Adrenal gland (tissue), 19 donors: ENCODE measurements at places on chromosomes 3 and 15. TPM values are rescaled to one million over a fixed set of nuclear protein-coding genes. Genes with fewer than 3 reads are reported as not detected.

DNA sequence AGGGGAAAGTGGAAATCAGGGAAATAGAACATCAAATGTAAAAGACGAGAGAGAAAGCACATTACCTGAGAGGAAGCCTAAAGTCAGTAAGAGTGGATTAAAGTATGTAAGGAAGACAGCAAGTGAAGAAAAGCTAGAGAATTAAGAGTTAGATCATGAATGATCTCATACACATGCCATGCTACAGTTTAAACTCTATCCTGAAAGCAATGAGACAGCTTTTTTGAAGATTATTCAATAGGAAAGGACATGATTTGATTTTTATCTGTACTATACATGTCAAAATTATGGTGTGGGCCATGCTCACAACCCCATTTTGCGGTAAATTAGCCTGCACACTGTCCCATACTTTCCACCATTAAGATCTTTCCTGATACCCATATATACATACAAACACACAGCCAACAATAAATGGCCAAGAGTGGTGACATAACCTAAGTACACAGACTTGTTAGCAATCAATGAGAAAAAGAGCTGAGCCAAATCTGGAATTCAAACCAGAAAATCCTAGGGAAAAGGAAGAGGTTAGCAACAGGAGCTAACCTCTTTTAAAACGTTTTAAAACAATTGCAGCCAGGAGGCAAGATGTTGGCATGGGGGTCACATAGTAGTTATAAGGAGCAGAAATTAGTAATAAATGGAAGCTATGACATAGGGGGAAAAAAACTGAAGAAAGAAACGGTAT, 4.5 kb downstream of the MYO9A start:
- H3K4me1 ChIP-seq: no peaks in the 10 kb centered on the region
- no peak for DNase-seq
- H3K36me3 ChIP-seq: no peaks in the 10 kb centered on the region

DNA sequence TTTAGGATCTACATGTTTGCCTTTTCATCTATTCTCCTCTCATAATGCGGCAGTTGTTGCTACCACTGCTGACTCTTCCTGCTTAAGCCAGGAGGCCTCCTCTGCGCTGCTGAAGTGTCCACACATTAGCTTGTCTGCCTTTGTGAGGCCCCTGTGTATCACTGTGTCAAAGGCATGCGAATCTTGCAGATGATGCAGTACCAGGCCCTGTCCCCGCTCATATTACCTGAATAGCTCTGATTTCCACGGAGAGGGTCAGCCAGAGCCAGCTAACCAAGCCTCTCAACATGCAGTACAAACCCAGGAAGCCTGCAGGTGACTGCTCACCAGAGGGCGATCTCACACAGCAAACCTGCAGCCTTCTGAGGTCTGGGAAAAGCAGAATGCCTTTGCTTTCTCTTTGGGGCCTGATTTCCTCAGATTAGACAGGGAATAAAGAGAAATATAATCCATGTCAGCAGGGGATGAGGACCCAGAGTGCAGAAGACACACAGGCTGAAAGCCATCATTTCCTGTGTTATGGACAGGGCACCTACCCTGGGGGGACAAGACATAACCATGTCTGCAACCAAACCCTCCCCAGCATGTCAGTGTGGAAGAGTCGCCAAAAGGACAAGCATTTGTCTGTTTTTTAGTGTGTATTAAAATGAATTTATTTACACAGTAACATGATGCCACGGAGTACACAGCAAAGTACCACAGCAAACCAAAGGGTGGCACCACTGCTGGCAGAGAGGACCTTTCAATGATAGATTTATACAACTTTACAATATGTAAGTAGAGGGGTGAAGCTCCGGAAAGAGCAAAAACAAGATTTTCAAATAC, 36.8 kb upstream of the TSPAN3 start:
- H3K36me3 ChIP-seq: no peaks in the 10 kb centered on the region
- H3K4me1 ChIP-seq: peaks cover 10% of the 10 kb centered on the region
- no peak overlapping the region for H3K27ac ChIP-seq
- H3K4me3 ChIP-seq: no peak overlapping the region
- H3K27me3 ChIP-seq: no peaks in the 10 kb centered on the region

DNA sequence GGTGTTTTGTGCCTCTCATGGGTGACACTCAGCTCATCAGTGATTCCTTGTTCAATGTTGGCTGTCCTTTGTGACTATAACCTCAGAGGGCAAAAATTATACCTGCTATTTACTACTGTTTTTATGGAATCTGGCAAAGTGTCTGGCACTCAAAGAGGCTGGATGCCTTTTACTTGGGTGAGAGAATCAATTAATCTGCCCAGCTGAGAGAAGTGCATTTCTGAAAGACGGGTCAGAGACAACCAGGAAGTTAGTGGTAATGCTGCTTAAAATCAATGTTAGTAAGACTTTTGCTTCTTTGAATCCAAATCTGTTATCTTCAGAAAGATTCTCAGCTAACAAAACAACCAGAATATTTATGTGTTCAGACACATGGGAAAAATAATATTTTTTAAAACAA, 436.2 kb upstream of the SUCLG2 start:
- no peaks in the 10 kb centered on the region for H3K36me3 ChIP-seq
- H3K4me1 ChIP-seq: no peaks in the 10 kb centered on the region
- no peaks in the 10 kb centered on the region for H3K27me3 ChIP-seq
- DNase-seq: no peak
- H3K4me3 ChIP-seq: no peak overlapping the region

DNA sequence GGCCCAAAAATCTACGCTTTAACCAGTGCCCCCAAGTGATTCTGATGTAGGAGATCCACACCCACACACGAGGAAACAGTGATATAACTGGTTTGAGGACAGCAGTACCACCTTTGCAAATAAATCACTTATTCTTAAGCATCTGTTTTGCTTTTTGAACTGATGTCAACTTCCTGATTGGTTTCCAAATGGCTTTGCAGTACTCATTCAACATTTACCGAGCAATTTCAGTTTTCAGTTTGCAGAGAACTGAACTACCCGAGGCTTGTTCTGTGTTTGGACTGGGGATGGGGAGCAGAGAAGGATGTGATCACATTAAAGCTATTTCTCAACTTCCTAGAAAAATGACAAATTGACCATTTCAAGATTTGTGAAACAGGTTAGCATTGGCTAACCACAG, 1.1 kb upstream of the GYG1 start:
- H3K36me3 ChIP-seq: no peaks in the 10 kb centered on the region
- no peak overlapping the region for H3K27ac ChIP-seq
- H3K27me3 ChIP-seq: no peaks in the 10 kb centered on the region
- DNase-seq: no peak
- peaks cover 8% of the 10 kb centered on the region for H3K4me1 ChIP-seq

GRCh38 chr3:31800436-31800835, 180.6 kb downstream of the OSBPL10 start:
- H3K27ac ChIP-seq: no peak overlapping the region
- no peaks in the 10 kb centered on the region for H3K27me3 ChIP-seq
- H3K36me3 ChIP-seq: no peaks in the 10 kb centered on the region
- no peaks in the 10 kb centered on the region for H3K4me1 ChIP-seq
- no peak for DNase-seq
- no peak overlapping the region for H3K4me3 ChIP-seq

DNA sequence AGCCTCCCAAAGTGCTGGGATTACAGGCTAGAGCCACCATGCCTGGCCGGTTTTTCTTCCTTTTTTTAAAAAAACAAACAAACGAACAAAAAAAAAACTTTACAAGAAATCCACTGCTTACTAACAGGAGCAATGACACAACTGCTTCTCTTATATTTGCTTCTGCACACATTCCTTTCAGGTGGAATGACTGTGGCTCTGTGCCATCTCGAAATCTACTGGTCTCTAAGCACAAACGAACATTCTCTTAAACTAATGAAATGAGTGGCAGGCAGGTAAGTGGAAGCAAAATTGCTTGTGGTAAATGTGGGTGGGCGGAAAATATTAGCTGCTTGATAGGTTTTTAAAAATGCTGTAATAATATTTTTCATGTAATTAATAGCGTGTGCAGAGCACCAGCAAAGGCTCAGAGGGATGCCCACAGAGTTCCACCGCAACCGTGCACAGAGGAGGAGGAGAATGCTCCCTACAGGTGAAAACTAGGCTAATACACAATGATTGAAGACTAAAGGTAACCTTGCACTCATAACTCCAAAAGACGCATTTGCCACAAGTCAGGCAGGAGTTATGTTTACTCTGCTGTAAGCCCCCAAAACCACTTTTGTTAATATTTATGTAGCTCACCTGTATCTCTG, 77.4 kb downstream of the LSAMP start:
- no peak for DNase-seq
- H3K36me3 ChIP-seq: no peaks in the 10 kb centered on the region
- no peak overlapping the region for H3K27ac ChIP-seq
- no peak overlapping the region for H3K4me3 ChIP-seq

DNA sequence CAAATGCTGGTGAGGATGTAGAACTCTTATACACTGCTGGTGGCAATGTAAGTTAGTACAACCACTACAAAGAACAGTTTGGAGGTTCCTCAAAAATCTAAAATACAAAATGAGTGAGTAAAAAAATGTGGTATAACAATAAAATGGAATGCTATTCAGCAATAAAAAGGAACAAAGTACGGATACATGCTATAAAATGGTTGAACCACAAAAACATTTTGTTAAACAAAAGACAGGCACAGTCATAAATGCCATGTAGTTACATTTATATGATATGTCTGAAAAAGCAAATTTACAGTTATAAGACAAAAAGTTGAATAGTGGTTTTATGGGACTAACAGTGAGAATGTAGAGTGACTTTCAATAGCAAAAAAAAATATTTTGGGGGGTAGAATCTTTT, 285.8 kb downstream of the TBC1D5 start:
- H3K36me3 ChIP-seq: no peaks in the 10 kb centered on the region
- H3K27ac ChIP-seq: no peak overlapping the region
- no peak overlapping the region for H3K4me3 ChIP-seq
- no peak for DNase-seq
- no peaks in the 10 kb centered on the region for H3K4me1 ChIP-seq

GRCh38 chr3:157618075-157618760, 115.0 kb upstream of the VEPH1 start:
- H3K27me3 ChIP-seq: peaks cover 5% of the 10 kb centered on the region
- no peak overlapping the region for H3K4me3 ChIP-seq
- H3K36me3 ChIP-seq: no peaks in the 10 kb centered on the region
- no peak for DNase-seq
- H3K4me1 ChIP-seq: no peaks in the 10 kb centered on the region

GRCh38 chr15:70669006-70669602, 94.3 kb downstream of the UACA start:
- no peaks in the 10 kb centered on the region for H3K36me3 ChIP-seq
- no peak for DNase-seq
- H3K4me3 ChIP-seq: no peak overlapping the region

GRCh38 chr15:99536422-99537040, 29.3 kb upstream of the MEF2A start:
- H3K36me3 ChIP-seq: no peaks in the 10 kb centered on the region
- H3K27me3 ChIP-seq: no peaks in the 10 kb centered on the region
- H3K4me1 ChIP-seq: no peaks in the 10 kb centered on the region
- peak; percentile 43 for DNase-seq

Gene SCAMP2
- total RNA-seq: 132 TPM

Gene SCN10A
- not detected for total RNA-seq

Gene INAFM2
- 21.2 TPM for total RNA-seq

Gene TSC22D2
- 19.4 TPM for total RNA-seq

Gene CCR1
- total RNA-seq: 1.7 TPM

Gene TEX9
- total RNA-seq: 8.3 TPM

Gene RTP1
- total RNA-seq: not detected
